ENCODE measurements at places on chromosomes 16 and 17.

DNA sequence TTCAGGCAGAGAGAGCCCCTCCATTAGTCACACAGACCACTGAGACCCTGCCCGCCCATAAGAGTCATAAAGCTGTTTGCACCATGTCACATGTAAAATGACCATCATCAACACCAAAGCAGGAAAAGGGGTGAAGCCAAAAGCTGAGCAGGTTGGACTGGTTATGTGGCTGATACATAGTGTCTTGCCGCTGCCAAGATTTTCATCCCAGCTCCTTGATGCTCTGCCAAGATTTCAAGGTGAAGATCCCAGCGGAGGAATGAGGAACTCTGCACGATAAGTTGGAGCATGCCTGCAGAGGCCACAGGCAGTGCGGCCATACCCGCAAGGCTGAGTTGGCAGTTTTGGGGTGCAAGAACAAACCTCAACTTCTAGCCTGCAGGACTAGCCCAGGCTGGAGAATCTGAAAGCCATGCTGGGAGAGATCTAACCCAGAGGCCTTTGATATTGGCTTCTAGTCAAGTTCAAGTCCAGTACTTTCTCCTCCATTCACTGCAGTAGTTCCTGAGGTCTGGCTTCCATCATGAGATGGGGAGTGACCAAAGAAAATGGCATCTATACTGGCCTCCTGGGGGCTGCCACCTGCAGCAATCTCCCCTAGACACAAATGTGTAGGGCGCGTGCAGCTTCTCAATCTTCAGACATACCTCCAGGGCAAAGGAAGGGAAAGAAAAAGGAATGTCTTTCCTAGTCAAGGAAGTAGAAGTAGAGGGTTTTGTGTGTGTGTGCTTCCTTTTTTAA lies 79.7 kb upstream of the NOL11 start:
- DNase-seq: no peak

- no peak for DNase-seq
Measured at GRCh38 chr16:73280388-73280787, 232.5 kb upstream of the ZFHX3 start.

DNA sequence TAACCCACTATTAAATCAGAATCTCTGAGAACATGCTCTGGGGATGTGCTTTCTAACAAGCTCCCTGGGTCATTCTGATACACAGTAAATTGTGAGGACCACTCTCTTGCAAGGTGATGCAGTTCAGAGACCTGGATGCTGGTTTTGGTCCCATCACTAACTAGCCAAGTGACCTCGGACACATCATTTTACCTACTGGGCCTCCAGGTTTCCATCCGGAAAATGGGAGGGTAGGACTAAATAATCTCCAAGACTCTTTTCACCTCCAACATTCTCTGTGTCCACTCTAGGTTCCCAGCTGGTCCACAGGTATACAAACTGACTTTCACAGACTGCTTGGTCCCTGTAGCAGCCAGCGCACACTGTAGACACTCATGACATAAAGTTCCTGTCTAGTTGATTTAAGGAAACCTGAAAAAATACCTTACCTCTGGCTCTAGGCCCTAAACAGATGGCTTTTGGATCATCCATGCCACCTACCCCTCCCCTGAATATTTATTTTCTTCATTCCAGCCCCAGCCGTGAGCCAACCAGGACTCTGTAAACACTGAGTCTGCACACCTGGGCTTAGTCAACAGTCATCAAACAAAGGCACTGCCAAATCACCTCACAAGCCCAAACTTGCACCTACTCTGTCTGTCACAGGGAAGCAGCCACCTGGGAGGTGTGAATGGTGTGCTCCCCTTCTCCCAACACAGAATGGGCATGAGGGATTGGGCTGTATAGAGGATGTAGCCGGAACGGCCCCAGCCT lies 51.3 kb upstream of the MRPS23 start:
- DNase-seq: no peak

GRCh38 chr17:78039581-78039980 lies 81.1 kb downstream of the TNRC6C start:
- no peak for DNase-seq

GRCh38 chr17:57668332-57668731 lies 76.8 kb downstream of the CCDC182 start:
- DNase-seq: no peak

- DNase-seq: no peak
Measured at GRCh38 chr17:78709751-78710181, 72.3 kb downstream of the CYTH1 start.

DNA sequence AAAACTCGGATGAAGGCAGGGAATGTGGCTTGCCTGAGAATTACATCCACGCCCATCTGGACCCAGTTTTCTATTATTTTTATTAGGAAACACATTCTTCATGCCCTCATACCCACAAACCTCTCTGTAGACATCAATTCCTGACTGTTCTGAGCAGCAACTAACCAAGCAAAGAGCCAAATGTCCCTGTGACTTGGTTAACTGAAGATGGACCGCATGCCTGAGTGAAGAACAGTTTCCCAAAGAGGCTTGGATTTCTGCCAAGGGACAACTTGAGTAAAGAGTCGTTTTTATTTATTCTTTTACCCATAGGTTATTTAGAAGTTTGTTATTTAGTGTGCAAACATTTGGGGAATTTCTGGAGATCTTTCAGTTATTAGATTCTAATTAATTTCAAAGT lies 259.8 kb downstream of the GRIN2A start:
- DNase-seq: no peak

DNA sequence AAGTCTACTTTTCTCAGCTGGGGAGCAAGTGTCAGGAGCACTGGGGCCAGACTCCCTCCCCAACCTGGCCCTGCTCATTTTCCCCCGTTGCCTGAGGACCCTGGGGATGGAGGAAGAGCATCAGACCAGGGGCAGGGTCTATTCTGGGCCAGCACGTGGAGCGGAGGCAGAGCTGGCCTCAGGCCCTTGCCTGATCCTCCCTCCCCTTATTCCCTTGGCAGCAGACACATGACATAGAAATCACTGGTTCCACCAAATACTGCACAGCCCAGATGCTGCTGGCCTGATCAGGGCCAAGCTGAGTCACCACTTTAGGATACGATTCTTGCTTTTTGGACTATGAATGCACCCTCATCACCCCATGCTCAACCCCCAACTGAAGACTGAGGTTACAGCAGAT lies 15.8 kb upstream of the AGRP start:
- DNase-seq: no peak

DNA sequence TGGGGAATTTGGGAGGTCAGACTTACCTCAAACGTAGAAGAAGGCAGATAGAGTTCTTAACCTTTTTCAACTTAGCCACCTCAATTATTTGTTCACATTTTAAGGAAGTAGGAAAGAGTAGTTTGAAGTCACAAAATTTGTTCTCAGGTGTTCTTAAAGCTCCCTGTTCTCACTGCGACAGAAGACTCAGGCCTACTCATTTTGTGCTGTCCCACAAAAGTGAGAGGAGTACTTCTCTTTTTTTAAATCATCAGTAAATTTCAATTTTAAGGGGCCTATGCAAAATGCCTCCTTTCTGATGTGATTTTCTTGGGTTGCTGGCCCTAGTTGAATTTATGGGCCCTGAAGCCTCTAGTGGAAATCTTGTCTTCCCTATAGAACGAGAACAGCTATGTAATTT lies 133.4 kb downstream of the MAP2K6 start:
- DNase-seq: no peak

DNA sequence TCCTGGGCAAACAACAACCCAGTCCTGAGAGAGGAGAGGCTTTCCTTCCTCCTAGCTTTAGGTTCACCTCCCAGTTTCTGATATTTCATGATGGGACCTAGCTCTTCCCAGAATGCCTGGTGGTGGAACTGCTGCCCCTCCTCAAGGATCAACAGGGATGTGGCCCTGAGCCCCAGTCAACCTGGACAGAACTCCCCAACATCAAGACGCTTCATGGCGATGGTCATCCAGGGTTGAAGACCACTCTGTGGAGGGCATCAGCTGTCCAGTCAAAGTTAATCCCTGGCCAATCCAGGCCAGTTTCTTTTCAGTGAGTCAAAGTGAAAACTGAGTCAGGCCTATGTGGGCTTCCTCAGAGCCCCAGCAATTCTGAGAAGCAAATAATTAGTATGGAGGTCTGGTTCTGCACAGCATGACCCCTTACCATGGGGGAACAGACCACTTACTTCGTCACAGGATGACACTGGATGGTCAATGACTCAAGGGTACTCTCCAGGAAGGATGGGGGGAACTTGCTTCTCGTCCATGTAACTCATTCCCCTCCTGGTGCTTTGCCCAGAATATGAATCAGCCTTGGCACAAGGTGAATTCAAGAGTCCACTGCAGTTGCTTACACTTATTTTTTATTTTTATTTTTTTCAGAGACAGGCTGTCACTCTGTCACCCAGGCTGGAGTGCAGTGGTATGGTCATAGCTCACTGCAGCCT lies 14.7 kb upstream of the XYLT2 start:
- DNase-seq: peak; percentile 30

DNA sequence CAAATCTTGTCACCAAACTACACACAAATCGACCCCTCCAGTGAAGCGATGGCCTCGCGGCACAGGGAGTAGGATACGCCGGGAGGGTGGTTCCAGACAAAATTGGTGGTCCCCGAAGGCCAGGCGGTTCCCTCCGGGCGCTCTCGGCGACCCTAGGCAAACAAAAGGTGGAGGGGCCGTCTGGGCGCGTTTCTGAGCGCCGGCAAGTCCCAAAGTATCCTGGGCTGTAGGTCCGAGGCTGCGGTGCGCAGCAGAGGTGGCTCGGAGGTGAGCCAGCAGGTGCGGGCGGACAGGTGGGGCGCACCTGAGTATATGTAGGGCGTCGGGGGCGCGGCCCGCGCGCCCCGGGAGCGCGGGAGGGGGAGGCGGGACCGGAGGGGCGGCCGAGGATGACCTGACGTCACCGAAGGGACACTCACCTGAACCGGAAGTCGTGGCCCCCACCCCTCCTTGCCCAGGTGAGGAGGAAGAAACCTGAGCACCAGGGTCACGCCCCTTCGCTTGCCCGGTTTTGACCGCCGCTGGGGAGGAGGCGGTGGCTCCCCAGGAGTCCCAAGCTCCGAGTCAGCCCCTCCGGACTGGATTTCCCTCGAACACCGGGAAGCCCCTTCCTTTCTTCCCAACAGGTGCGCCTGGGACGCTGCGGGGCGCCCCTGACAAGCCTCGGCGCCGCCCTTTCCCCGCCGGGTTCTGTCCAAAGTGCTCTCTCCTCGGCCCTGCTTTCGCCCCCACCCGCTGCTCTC lies at the start of gene CLDN7:
TSS of gene CLDN7 (minus strand) at position 287 of the 743 bp plus-strand sequence. CDS start 435 bp downstream, outside the sequence.
- no peak for DNase-seq

DNA sequence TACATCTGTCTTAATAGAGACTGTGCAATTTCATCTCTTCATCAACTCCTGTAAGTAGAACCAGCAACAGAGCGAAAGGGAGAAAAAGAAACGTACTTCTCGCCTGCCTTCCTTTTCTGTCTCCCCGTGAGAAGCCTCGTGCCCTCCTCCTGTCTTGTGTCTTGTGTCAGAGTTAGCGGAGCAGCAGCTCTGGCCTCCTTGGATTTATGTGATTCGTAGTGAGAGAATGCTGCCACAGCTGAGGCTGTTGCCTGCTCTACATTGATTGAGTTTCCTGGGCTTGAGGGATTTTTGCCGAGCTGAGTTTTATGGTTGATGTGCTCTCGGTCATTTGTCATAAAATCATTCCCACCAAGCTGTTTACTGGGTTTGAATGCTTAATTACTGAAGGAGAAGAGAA lies 579.1 kb upstream of the RBFOX1 start:
- DNase-seq: no peak

- no peak for DNase-seq
Measured at GRCh38 chr17:31457391-31458234, 66.1 kb downstream of the RAB11FIP4 start.

- no peak for DNase-seq
Measured at GRCh38 chr16:17204644-17205043, 266.1 kb downstream of the XYLT1 start.

DNA sequence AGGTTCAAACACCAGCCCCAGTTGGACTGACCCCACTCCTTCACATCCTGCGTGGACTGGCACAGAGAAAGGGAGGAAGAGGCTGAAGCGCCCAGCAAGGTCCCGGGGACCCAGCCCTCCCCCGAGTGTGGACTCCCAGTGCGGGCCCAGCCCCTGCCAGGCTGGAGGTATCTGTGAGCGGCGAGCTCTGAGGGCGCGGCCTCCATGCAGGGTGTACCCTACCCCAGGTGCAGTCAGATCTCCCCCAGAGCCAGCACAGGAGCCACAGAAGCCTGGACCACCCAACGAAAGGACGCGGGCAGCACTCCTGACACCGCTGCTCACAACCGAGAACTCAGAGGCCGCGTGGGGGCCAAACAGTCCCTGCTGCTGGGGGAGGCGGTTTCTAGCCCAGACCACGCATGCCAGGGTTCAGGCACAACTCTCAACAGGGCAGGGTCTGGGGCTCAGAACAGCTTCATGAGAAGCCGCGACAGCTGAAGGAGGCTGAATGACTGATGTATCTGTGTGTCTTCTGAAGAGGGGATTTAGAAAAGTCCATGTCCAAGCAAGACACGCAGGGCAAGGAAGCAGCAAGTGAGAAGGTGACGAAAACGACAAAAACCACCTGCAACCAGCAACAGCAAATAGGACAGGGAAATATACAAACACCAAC lies 8.5 kb downstream of the SLC38A10 start:
- DNase-seq: no peak

DNA sequence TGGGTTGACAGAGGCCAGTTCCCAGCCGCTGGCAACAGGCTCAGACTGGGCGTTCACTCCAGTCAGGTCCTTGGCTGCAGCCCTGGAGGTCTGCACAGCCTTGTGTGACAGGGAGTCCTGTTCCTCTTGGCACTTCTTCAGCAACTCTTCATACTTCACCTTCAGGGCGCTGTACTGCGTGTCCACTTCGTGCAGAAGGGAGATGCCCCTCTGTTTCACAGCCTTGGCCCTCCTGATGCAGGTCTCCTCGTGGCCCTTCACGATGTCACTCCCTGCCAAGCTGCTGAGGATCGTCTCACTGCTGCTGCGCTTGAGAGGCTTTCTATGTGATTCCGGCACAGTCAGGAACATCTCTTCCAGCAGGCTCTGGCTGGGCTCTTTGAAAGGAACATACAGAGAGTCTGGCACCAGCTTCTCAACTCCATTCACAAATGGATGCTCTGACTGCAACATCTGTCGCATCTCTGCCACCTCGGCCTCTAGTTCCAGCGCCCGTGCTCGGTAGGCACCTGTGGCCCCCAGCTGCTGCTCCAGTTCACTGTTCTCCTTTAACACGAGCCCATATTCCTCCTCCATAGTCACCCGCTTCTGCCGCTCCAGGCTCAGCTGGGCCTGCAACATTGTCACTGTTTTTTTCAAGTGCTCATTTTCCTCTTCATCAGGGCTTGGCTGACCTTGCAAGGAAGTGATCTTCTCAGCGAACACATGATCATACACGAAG lies 27.2 kb downstream of the CDR2 start:
- no peak for DNase-seq

GRCh38 chr17:68432086-68432864 lies 25.0 kb downstream of the WIPI1 start:
- no peak for DNase-seq

DNA sequence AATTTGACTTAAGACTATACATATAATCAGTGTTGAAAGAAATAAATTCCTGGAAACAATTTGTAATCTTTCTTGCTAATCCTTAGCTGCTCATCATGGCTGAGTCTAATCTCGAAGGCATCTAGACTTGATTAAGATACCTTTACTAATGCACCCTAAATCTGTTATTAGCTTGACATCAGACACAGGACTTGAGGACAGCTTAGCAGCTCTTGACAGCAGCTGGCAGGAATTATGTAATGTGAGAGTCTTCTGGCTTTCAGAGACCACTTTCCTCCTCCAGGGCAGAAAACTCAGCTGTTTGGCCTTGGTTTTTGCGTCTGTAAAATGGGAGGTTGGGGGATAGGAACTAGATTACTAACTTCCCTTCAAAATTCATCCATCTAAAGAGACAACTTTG lies 7.1 kb upstream of the MPP2 start:
- no peak for DNase-seq

Data from kidney glomerular epithelial cell (primary cell).